Fibroblast of the aortic adventitia (primary cell): ENCODE measurements at places on chromosomes 4 and X. TPM values are rescaled to one million over a fixed set of nuclear protein-coding genes. Genes with fewer than 3 reads are reported as not detected.

OCIAD2 gene
- 2.9 and 20.3 TPM in 2 replicates for total RNA-seq

DNA sequence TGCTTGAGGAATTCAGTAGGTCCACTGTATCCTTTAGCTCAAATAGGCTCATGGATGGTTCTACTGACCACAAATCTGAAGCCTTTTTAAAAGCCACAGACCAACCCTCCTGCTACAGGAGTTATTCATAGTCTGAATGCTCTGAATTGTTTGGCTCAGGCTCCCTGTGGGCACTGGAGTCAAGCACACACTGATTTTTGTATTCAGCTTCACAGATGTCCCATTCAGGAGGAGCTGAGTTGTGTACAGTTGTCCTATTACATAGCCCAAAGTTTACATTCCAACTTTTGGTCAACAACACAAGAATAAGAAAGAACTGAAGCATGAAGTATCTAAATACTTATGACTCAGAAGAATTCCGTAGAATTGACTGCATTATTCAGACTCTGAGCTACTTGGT, 243.9 kb downstream of the UNC5C start:
- DNase-seq, result no peak

NEIL3 gene
- 3.7 and 20.8 TPM in 2 replicates for total RNA-seq

GRCh38 chrX:20237864-20238263, 28.8 kb downstream of the RPS6KA3 start:
- no peak for DNase-seq

GRCh38 chr4:109966891-109967481, 54.3 kb downstream of the EGF start:
- no peak for DNase-seq

DNA sequence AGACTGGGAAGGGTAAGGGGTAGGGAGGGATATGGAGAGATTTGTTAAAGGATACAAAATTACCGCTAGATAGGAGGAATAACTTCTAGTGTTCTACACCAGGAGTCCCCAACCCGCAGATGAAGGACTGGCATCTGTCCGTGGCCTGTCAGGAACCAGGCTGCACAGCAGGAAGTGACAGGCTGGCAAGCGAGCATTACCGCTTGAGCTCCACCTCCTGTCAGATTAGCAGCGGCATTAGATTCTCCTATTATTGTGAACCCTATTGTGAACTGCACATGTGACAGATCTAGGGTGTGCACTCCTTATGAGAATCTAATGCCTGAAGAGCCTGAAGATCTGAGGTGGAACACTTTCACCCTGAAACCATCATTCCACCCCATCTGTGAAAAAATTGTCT, 27.9 kb upstream of the BBS7 start:
- no peak for DNase-seq

TREX2 gene
- total RNA-seq, result 1.3 TPM in 1 of 2 replicates, not detected in the other

DNA sequence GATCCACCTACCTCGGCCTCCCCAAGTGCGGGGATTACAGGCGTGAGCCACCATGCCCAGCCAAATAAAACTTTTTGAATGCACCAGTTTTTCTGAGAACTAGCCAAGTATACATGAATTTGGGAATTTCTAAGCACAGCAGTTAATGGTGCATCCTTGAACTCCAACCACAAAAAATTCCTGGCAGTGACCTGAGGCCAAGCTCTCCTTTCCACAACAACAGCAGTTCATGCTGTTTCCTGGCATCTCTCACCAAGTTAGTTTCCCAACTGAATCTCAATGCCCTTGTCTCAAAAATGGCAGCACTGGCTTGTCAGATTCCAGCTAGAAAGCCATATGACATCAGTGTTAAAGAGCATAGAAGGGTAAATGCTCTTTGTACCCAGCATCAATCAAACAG, 15.9 kb upstream of the XKRX start:
- no peak for DNase-seq

DNA sequence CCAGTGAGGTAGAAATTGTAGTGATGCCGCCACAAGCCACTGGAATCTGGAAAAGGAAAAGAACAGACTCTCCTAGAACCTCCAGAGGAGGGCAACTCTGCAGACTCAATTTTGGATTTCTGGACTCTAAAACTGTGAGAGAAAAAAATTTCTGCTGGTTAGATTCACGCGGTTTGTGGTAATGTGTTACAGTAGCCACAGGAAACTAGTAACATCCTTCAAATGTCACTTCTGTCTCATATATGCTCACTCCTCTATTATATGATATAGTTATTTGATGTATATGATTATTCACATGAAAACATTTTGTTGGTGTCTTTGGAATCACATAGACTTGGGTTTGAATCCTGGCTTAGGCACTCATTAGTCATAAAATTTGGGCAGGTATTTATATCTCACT, 18.8 kb downstream of the LDOC1 start:
- DNase-seq, result no peak

DNA sequence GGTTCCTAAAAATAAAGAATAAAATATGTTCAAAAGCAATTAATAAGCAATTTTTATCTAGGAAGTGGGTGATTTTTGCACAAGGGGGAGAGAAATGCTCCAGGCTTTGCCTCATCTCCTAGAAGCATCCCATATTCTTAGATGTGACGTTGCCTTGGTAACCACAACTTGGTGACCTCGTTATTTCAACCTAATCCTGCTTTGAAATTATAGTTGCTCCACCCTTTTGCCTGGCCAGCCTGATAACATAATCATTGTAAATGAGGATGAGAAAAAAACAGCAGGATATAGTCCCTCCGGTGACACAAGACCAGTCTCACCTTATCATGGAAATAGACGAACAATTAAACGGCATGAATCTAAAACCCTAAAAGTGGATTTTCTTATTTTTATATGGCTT, 194.4 kb downstream of the QDPR start:
- no peak for DNase-seq

GRCh38 chrX:50629774-50630173, 159.1 kb upstream of the DGKK start:
- DNase-seq, result no peak

- DNase-seq, result no peak
Measured at GRCh38 chr4:96936886-96937285, 1097.0 kb downstream of the PDHA2 start.

GRCh38 chrX:125503769-125504168, 184.1 kb downstream of the TEX13C start:
- no peak for DNase-seq

DNA sequence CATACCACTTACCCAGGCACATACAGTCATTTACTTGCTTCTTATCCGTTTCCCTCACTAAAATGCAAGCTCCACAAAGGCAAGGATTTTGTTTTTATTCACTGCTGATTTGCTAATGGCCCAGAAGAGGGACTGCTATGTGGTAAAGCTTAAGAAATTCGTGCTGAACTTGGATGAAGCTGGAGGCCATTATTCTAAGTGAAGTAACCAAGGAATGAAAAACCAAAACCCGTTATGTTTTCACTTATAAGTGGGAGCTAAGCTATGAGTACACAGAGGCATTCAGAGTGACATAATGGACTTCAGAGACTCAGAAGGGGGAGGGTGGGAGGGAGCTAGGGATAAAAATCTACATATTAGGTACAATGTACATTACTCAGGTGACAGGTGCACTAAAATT, 47.2 kb downstream of the RAB33B start:
- no peak for DNase-seq

- DNase-seq, result no peak
Measured at GRCh38 chr4:76083386-76083988, 9.0 kb downstream of the ART3 start.

DNA sequence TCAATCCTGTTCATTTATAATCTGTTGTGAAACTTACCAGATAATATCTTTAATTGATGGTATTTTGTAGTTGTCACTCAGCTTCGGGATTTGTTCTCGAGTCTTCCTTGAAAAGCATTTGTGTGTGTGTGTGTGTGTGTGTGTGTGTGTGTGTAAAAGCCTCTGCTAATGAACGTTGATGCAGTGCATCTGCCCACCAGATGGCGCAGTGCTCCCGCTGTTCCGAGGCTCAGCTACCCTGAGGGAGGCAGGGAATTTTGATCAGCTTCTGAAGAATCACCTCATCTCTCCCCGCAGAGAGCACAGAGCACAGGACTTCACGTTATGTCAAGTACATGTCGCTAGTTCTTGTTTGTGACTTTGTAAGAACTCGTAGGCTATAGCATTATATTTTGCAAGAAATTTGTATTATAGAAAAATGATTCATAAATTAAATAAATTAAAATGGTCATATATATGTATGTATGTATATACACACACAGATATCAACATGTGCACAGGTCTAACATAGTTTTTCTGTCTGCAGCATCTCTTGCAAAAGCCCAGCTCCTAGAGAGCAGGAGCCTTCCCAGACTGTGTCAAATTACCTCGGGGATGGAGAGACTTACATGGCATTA, 316.7 kb upstream of the IGFBP7 start:
- DNase-seq, result peak; percentile 79

DNA sequence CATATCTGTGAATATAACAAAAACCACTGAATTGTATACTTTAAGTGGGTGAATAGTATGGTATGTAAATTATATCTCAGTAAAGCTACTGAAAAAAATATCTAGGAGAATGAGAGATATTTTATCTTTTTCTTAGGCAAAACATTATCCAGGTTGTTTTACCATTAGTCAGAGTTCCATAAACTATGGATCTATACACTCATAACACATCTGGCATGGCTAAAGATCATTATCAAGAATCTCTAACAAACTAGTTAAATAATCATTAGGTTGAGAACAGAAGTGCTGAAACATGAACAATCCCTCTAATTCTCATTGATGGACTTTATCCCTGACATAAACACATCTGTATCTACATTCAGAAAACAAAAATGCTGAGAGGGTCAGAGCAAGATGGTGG, 15.6 kb downstream of the MED14 start:
- no peak for DNase-seq

GRCh38 chrX:109728173-109728535, 4.9 kb downstream of the ACSL4 start:
- DNase-seq, result no peak

DNA sequence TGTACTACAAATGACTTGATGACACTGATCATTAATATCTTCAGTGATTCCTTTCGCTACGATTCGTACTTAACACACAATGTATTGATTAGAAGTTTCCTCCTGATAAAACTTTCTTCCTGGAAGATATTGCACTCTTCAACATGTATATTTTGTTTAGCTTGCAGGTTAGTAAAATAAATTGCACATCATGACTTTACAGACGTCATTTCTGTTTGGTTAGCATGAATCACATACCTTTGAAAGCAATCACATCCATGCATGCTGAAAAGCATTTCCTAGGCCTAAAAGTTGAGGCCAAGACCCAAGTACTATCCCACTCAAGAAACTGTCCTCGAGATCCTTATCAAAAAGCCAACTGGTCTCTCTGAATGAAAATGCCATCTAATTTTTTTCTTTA, 1841.0 kb upstream of the PCDH7 start:
- DNase-seq, result peak; percentile 30

- DNase-seq, result peak; percentile 66
Measured at GRCh38 chr4:66000510-66001117, 330.3 kb upstream of the EPHA5 start.

DNA sequence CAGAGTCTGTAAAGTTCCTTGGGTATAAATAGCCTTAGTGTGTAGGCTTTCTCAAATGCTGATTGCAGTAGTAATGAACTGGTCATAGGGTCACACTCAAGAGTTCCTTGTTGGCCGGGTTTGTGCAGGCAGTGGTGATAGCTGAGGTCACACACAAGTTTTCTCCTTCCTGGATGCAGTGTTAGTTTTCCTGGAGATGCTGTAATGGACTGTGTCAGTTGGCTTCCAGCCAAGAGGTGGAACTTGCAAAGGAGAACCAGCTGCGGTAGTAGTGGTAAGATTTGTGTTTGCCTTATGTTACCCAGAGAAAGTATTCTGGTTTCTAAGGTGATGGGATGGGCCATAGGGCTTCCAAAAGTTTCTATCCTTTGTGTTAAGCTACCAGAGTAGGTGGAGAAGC, 409.8 kb upstream of the FRG1 start:
- DNase-seq, result no peak

RAB40AL gene
- 0.99 TPM in 1 of 2 replicates, not detected in the other for total RNA-seq

GRCh38 chrX:29724316-29724715, 491.0 kb upstream of the MAGEB2 start:
- DNase-seq, result no peak

- peak; percentile 38 for DNase-seq
Measured at GRCh38 chr4:82745173-82745842, 53.3 kb downstream of the SCD5 start.

- DNase-seq, result peak; percentile 2
Measured at GRCh38 chr4:118265312-118266144, 87.3 kb downstream of the PRSS12 start.

DNA sequence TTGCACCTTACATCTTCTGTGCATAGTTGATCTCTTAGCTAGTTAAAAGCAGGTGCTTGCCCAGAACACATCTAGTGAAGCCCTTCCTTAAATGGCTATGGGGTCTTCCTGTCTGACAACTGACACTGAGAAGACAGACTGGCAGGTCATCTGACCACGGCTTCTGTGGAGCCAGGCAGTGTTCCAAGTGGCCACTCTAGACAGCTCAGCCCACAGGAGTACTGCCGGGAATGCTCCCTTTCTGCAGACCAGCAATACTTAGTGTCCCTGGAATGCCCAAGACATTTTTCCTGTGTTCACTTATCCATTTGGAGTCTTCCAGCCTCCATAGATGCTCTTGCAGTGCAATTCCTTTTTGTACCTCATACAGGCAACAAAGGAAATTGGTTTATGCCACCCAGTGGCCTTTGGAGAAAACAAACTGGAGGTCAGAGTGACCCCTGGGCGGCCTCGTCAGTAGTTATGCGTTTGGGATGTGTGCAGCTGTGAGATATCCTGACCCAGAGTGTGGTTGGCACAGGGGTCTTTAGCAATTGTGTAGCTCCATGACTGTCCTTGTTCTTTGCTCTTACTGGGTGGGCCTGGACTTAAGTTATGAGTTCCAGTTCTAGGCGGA, 335.5 kb downstream of the ARHGAP10 start:
- DNase-seq, result no peak

GRCh38 chrX:111337067-111337637, 66.9 kb upstream of the CAPN6 start:
- DNase-seq, result no peak

ITIH6 gene
- not detected in 2 replicates for total RNA-seq

SYNPO2 gene
- total RNA-seq, result 3.4 and 28.3 TPM in 2 replicates

DNA sequence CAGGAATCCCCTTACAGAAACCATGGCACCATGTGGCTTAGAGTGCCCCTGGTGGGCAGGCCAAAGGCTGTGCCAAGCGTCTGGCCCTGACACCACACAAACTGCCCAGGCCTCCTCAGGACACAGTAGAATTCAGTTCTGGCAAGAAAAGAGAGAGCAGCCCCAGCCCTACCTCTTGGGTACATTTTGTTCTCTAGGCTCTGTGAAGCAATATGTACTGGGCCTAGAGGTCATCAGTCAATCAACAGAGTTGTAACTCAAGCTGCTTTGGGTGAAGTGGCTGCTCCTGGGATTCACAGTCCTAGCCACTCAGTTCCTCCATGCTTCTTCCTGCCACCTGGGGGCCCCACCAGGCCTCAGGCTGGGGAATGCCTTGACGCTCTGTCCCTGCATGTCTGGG, 158.1 kb upstream of the MAMLD1 start:
- no peak for DNase-seq

GRCh38 chrX:112840382-112841113, at the start of gene AMOT:
TSS of gene AMOT (minus strand) at chrX:112840831. CDS start at chrX:112823126, 17,705 bp downstream.
- peak; percentile 33 for DNase-seq
